Fibroblast of villous mesenchyme (primary cell): ENCODE measurements at places on chromosomes 6 and 20. TPM values are rescaled to one million over a fixed set of nuclear protein-coding genes. Genes with fewer than 3 reads are reported as not detected.

Gene SNX9
- total RNA-seq = 37.6 and 39.6 TPM in 2 replicates

Gene SNAP91
- total RNA-seq = under 0.01 TPM in 1 of 2 replicates, not detected in the other

Gene OR2B6
- not detected in 2 replicates for total RNA-seq

Gene ELOVL2
- total RNA-seq = 1.6 and 2.6 TPM in 2 replicates

Gene OOEP
- total RNA-seq = under 0.01 and 0.32 TPM in 2 replicates

Gene WFDC10B
- total RNA-seq = not detected in 2 replicates

Gene OPRM1
- not detected in 2 replicates for total RNA-seq

DNA sequence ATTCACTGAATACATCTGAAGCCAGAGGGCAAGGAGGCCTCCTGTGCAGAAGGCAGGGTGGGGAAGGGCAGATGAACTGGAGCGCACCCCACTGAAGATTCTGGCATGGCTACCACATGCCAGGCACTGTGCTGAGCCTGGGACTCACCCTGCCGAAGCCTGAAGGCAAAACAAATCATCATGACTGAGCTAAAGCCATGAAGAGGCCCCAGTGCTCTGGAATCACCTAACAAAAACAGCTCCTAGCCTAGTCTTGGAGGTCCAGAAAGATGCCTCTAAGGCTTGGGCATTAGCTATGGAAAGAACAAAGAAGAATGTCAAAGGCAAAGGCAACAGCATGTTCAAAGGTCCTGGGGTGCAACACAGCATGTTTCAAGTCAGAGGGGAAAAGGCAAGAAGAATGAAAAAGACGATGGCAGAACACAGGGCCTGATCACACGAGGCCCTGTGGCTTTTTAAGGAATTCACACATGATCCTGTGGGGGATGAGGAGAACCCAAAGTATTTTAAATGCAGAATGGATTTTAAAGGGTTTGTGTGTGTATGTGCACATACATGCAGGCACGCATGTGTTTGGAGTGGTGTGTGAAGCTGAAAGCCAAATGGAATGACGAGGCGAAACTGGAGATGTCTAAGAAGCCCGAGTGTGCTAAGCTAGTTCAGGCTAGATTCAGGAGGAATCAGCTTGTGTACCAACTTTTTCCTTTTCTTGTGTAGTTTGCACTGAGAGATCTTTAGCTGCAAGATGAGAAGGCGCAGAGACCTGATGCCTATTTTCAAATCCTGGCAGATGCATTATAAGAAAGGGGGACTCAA, 261.4 kb downstream of the ZNF217 start:
- no peak for DNase-seq

DNA sequence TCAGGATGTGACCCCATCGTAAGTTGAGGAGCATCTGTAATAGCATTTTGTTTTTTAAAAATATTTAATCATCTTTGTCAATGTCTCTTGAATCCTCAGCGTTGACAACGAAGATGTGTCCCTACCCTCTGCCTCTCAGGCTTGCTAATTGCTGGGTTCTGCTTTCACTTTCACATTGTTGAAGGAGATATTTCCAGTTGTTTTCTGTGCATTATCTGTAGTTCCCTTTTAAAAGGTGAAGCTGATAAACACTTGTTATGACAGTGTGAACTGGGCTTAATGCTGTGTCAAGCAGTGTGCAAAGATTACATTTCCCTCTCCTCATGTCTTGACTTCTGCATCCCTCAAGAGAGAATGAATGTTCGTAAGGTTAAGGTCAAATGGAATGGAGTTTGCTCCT, 54.9 kb downstream of the CSE1L start:
- DNase-seq = peak; percentile 26

DNA sequence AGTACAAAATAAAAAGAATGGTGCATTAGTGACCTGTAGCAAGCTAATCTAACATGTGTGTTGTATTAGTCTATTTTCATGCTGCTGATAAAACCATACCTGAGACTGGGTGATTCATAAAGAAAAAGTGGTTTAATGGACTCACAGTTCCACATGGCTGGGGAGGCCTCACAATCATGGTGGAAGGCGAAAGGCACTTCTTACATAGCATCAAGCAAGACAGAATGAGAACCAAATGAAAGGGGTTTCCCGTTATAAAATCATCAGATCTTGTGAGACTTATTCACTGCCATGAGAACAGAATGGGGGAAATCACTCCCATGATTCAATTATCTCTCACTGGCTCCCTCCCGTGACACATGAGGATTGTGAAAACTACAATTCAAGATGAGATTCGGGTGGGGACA, 45.4 kb upstream of the AIG1 start:
- no peak for DNase-seq

GRCh38 chr6:157840776-157841175, 17.7 kb downstream of the SNX9 start:
- DNase-seq = peak; percentile 65

DNA sequence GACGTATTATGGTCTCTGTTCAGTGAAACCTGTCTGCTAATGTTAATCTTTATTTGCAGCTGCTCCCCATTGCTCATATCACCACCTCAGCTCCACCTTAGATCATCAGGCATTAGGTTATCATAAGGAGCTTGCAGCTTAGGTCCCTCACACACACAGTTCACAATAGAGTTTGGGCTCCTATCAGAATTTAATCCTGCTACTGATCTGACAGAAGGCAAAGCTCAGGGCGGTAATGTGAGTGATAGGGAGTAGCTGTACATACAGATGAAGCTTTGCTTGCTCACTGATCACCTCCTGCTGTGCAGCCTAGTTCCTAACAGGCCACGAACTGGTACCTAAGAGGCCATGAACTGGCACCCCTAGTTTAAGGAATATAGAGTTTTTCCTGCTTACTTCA, 989.7 kb downstream of the EYS start:
- no peak for DNase-seq

GRCh38 chr6:154276810-154277628, 79.6 kb downstream of the IPCEF1 start:
- peak; percentile 60 for DNase-seq

GRCh38 chr6:134162932-134163331, 110.5 kb upstream of the SLC2A12 start:
- no peak for DNase-seq

GRCh38 chr20:61055180-61056010, 196.7 kb upstream of the CDH4 start:
- no peak for DNase-seq

GRCh38 chr6:139905404-139906052, 531.1 kb upstream of the CITED2 start:
- peak; percentile 58 for DNase-seq

DNA sequence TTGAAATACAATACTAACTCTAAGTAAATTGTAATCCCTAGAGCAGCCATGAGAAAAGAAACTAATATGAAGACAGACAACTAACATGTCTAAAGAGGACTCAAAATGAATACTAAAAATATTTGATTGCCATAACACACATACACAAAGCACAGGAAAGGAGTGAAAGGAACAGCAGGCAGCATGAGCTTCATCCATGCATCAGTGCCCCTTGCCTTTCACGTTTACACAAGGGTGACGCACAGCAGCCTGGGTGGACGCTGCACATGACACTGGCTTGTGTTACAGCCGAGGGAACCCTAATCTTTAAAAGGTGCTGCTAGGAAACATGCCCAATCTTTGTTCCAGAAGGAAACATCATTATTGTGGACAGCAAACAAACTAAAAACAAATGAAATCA, 123.5 kb downstream of the MAN1A1 start:
- no peak for DNase-seq

GRCh38 chr6:2547355-2547754, 203.4 kb downstream of the MYLK4 start:
- DNase-seq = peak; percentile 44

- no peak for DNase-seq
Observed at GRCh38 chr6:79005497-79005896, 72.6 kb downstream of the PHIP start.

DNA sequence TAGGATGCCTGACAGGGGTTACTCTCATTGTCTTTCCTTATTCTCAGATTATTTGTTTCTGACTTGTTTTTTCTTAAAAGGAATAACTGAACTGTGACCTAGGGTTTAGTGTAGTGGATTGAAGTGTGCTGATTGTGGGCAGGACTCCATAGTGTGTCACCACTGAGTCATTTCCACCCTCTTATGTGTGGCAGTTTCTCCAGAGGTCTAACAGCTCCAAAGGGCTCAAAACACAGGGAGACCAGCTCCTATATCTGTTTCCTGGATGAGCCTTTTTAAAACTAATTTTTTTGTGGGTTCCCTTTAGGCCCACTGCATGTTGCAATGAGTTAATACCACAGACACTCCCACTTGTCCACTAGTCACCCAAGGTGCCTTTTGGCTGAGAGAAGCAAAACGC, 951.1 kb upstream of the ADGRB3 start:
- DNase-seq = peak; percentile 17

DNA sequence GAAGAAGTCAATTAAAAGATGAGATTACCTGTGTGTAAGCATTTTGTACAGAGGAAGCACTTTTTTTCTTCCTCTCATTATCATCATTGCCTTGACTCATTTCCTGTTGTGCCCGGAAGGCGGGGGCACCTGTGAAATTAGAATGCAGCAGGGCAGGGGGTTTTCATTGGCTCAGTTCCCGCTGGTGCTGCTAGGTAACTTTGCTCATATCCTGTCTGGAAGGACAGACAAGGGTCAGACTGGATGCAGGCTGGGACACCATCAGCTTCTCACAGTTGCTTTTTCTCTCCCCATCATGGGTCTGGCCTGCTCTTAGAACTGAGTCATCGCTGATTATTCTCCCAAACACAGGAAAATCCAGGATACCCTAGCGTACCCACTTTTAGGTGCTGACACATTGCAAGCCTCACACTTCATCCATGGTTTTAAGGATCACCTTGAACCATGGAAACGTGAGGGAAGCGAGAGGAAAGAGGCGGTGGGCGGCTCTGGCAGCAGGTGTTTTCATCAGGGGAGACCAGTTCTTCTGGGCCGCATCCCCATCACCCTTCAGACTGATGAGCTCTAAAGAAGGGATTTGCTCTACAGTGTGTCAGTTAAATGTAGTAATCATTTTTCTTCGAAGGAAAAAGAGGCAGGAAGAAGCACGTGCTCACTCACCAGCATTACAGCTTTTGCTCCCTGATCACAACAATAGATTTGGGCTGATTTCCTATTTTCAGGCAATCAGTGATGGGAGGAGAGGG, 195.7 kb upstream of the SASH1 start:
- no peak for DNase-seq

- no peak for DNase-seq
Observed at GRCh38 chr20:10940941-10941340, 267.1 kb upstream of the JAG1 start.

DNA sequence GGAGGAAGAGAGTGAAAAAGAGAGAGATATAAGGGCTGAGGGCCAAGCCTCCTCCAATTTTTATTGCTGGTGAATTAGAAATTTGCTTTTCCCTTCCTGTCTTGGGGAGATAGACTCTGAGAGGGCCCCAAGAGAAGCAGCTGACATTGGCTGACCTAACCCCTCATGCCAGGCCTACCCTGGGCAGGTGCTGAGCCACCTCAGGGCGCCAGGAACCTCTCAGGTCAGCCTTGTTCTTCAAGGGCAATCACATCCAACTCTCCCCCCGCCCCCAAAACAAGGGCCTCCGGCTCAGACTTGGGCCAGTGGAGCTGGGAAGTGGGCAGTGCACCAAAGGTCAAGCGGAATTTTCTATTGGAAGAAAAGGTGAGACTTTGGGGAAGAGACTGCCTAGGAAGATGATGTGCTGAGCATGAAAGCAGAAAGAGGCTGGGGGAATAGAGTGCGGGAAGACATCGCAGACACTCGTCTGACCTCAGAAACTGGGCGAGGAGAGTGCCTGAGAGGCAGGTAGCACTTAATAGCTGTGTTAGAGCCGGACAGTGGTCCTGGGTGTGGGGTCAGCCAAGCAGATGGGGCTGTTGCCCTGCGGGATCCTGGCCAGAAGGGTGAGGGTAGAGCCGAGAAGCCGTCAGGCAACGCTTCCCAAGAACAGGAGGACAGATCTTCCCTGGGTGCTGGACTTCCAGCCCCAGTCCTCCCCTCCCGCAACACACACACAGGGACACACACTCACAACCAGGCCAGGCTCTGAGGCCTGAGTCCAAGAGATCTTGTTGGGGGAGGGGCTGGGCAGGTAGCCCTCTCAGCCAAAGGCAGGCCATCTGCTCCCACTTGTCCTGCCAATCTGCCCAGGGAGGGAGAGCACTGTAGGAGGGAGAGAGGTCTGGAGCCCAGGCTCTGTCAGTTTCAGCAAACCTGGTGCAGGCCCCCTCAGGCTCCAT, 3.7 kb upstream of the FASTKD5 start:
- no peak for DNase-seq

GRCh38 chr6:1586256-1586655, 23.5 kb upstream of the FOXC1 start:
- no peak for DNase-seq

GRCh38 chr6:130293800-130294199, 71.0 kb upstream of the SAMD3 start:
- DNase-seq = peak; percentile 69

GRCh38 chr6:25172819-25173218, 106.4 kb upstream of the CARMIL1 start:
- peak; percentile 93 for DNase-seq

- DNase-seq = peak; percentile 27
Observed at GRCh38 chr6:142459271-142459670, 157.5 kb downstream of the ADGRG6 start.

- DNase-seq = no peak
Observed at GRCh38 chr6:79335133-79335674, 100.7 kb upstream of the HMGN3 start.

DNA sequence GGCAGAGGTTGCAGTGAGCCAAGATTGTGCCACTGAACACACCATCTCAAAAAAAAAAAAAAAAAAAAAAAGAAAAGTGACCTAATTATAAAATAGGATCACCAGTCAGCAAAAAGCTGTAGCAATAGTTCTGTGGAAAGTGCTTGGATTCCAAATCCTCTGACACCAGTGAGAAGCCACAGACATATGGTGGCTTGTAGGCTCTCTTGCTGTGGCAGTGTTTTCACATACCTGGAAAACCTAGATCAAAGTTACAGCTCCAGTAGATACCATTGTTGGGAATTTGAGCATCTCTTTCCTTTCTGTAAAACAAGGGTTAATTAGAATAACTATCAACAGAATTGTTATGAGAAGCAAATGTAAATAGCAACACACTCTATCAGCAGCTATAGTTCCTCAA, 4.1 kb downstream of the CCDC170 start:
- DNase-seq = peak; percentile 12

DNA sequence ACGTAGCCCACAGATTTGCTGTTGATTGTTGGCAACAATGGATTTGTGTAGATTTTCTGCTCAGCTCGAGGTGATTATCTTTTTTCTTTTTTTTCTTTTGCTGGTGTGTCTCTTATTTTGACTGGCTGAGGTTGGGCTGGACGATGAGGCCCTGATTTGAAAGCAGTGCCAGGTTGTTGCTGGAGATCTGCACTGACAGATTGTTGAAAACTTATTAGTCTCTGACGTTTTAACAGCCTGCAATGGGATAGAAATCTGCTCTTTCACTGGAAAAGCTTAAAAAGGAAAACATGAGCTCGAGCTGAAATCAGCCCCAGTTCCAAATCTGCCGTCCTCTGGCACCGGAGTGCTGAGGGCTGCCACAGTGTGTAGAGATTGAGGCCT, 87.7 kb downstream of the PDE7B start:
- DNase-seq = no peak
